Right atrium auricular region (tissue), 2 donors: ENCODE measurements at places on chromosomes 7 and 10. TPM values are rescaled to one million over a fixed set of nuclear protein-coding genes. Genes with fewer than 3 reads are reported as not detected.

- no peak for DNase-seq
Observed at GRCh38 chr10:82191653-82192052, 316.7 kb downstream of the NRG3 start.

DNA sequence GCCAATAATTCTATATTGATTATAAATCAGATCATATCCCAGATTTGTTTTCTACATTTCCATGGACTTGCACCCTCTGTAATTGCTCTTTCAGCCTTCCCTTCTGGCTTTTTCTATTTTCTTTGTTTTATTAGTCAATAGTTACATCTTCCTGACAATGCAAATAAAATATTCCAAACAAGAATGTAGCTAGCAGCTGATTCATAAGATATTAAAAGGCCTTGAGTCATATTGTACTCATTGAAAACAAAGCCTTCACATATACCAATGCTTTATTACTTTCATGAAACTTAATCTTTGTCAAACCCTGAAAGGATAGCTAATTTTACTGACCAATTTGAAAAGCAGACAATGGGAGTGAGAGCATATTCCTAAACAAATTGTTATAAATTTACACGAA is 10.7 kb upstream of the SFMBT2 start:
- no peak for DNase-seq

DNA sequence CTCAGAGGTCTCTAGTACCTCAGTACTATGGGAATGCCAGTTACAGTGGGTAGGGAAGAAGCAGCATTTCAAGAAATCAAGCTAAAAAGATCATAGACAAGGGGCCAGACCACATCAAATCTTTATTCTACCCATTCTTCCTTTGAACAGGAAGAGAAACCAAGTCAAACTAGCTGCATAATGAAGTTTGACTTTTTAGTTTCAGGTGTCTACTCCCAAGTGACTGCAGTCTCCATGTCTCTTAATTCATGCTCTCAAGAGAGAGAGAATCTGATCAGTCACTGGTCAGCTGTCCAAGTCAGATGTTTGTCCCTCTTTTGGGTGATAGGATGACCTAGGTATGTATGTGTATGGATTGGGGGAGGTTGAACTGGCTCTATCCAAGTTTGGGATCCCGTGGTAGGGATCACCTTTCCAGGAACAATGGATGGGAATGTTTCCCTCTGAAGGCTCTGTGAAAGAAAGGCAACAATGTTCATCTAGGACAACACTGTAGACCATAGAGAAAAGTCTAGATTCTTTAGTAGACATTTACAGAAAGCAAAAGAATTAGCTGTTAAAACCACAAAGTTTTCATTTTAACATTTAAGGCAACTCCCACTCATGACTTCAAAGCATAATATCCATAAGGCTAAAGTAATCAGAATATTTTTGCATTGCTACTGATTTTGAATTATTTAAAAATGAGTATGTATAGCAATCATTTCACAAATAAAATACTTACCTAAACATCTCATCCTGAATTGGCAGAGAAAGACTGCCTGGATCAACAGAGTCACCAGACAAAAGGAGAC is 30.1 kb upstream of the PRTFDC1 start:
- DNase-seq: no peak

The DGKI gene
- total RNA-seq: 5.9 TPM

The TMEM236 gene
- 0.90 TPM for total RNA-seq
